ENCODE measurements at places on chromosomes 2 and 18.

DNA sequence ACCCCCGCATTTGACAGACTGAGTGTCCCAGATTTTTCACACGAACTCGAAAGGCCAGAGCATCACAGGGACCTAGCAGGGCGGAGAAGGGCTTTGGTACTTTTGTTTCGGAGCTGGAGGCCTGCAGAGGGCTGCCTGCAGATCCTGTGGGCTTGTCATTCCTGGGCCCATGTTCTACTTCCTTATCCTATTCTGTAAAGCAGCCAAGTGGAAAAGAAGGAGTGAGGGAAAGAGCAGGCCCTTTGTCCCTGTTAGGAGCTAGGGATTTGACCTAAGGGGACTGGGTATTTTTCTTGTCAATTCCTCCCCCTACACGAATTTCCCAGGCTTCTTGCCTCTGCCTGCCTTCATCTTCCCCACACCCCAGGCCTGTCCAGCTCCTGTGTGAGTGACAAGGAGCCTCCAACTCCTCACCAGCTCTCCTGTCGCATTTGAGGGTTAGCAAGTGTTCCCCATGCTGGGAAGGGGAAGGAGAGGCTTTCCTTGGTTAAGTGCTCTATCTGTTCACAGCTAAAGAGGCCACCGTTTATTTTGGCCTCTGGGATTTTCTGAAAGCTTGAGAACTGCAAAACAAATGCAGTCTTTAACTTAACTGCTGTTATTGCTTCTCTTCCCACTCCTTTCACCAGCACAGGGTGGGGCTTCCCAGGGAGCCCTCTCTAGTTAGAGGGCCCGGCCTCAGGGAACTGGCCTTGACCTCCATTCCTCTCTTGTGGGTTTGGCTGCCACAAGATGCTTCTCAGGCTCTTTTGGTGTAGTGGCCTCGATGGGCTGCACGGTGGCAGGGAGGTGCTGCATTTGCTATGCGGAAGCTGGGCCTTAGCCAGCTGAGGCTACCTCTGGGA lies 61.2 kb downstream of the SGPP2 start:
- no peak for DNase-seq

GRCh38 chr2:20930928-20931327 lies 108.0 kb upstream of the LDAH start:
- no peak for DNase-seq

DNA sequence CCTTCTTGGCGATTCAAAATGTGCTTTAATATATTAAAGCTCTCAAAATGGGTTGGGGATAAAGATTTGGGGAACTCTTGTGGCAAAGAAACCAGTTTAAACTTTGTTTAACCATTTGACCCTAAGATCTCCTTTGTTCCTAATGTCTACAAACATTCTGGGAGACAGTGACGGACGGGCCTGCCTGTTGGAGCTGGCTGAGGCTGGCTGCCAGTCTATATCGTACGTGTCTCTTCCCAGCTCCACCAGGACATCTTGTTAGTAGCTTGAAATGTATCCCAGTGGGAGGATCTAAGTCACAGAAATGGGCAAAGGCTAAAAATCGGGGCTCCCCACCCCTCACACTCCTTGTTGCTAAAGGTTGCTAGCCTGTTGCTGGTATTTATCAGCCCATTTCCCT lies 30.7 kb downstream of the ZNF532 start:
- no peak for DNase-seq

GRCh38 chr2:188675391-188676009 lies 298.7 kb upstream of the COL3A1 start:
- DNase-seq: no peak

DNA sequence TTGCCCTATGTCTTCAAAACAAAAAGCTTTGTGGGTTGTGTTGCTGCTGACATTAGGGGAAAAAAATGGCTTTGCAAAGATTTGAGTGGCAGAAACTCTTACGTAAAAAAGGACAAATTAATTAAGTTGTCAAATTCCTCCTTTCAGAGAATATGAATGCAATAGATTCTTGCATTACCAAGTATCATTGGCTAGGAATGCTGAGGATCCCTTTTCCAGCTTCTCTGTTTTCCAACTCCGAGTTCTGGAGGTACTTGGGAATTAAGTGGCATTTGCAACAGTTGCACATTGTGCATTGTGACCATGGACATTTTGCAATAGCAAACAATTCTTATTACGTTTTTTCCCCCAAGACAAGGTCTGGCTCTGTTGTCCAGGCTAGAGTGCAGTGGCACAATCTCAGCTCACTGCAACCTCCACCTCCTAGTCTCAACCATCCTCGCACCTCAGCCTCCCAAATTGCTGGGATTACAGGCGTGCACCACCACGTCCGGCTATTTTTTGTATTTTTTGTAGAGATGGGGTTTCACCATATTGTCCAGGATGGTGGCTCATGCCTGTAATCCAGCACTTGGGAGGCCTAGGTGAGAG lies 29.9 kb upstream of the PPP1CB start:
- no peak for DNase-seq

DNA sequence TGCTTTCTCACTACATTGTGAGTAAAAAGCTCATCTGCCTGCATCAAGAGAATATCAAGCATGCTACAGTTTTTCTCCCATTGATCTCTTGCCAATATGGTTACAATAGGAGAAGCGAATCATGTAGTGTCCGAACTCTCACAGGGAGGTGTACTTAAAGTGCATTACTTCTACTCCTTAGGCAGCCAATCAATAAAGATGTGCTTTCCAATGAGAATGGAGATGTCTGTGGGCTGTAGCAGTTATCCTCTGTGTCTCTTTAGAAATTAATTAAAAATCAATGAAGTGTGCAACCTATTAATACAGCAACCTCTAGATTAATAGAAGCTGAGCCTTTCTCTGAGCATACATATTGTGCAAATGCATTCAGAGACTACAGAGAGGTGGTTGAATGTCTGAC lies 883.7 kb downstream of the CPS1 start:
- DNase-seq: no peak

- no peak for DNase-seq
These were observed 1176.8 kb upstream of the GYPC start for GRCh38 chr2:125479143-125479636.

DNA sequence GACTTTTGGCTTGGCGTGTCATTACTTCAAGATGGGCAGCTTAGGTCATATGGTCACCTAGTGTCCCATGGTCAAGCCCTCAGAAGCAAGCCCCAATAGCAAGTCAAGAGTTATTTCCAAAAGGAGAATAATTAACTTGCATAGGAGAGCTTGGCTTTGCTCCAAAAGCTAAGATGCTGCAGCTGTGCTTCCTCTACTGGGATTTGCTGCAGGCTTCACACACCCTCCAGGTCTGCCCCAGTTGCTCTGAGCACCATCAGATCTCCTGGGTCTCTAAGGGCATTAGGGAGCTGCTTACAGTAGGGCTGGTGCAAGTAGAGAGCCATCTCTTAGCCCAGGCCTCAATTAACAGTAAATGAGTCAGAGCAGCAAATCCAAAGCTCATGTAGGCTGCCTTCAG lies 46.6 kb downstream of the THUMPD2 start:
- DNase-seq: peak; percentile 41

- no peak for DNase-seq
These were observed 22.2 kb upstream of the TMEM87B start for GRCh38 chr2:112032689-112033465.

GRCh38 chr2:153623020-153623419 lies 144.5 kb upstream of the RPRM start:
- DNase-seq: no peak

DNA sequence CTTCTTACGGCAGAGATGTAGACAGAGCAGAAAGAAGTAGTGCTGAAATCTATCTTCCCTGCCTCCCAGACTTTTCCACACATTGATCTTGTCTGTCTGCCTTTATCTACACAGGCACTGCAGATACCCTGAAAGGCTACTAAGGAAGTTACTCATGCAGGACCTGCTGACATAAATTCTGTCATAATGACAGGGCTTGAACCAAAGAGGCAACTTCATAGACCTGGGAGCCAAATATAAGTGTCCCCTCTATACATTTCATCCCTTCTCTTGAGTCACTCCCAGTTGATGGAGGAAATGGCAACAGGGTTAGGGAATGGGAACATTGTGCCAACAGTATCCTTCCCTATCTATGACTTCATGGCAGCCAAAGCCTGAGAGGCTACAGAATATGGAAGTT lies 157.5 kb downstream of the TNS1 start:
- no peak for DNase-seq

DNA sequence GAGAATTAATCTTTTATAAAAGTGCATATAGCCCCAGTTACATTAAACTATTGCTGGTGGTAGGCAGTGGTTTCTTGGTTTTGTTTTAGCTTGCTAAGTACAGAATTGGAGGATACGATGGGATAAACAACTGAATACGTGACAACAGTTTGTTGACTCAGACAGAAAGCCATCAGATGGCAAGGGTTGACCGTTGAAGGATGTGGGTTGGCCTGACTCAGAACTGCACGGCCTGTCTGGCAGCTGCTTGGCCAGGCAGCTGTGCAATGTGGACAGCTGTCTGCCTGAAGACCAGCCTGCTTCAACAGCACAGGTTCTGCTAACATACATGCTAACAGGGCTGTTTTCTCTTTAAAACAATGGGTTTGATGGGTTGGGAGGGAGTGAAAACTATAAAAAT lies 46.6 kb downstream of the PRKRA start:
- no peak for DNase-seq

DNA sequence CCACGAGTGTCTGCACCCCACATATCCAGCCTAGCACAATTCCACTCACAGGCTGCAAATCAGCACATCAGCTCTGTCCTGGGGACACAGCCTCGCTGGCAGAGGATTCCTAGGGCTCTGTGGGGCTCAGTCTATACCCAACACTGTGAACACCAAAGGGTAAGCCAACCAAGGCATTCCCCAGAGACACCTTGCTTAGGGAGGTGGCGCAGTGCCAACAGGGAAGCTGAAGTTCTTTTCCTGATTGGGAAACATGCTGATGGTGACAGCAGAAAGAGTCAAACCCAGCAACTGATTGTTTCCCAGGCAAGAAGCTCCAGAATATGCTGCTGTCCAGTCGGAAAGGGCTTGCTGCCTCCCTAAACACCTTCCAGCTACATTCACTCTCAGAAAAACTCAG lies 55.8 kb downstream of the TTC32 start:
- no peak for DNase-seq

DNA sequence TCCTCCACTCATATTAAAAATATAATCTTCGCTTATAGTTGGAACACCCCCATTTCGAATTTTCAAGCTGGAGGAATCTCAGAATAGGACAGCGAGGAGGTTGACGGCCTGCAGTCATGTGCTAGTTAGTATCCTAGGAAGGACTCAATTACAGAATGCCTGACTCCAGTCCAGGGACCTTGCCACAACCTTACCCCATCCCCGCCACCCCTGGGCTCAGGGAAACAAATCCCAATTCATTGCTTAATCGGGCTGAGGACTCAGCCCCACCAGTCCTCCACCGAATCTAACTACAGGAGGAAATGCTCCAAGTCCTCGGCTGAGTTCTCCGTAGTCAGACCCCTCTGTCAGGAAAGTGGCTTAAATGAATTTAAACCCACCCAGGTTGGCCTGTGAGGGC lies 31.7 kb upstream of the ZBTB7C start:
- DNase-seq: no peak

DNA sequence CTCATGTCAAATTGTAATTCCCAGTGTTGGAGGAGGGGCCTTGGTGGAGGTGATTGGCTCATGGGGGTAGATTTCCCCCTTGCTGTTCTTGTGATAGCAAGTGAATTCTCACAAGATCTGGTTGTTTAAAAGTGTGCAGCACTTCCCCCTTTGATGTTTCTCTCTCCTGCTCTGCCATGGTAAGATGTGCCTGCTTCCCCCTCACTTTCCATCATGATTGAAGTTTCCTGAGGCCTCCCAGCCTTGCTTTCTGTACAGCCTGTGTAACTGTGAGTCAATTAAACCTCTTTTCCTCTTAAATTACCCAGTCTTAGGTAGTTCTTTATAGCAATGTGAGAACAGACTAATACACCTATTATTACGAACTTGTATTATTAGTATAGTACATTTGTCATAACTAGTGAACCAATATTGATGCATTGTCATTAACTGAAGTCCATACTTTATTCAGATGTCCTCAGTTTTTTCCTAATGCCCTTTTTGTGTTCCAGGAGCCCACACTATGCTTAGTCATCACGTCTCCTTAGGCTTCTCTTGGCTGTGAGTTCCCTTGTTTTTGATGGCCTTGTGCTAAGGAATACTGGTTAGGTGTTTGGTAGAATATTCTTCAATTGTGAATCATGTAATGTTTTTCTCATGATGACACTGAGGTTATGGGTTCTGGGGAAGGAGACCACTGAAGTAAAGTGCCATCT lies 4.5 kb upstream of the MAP3K2 start:
- DNase-seq: no peak

DNA sequence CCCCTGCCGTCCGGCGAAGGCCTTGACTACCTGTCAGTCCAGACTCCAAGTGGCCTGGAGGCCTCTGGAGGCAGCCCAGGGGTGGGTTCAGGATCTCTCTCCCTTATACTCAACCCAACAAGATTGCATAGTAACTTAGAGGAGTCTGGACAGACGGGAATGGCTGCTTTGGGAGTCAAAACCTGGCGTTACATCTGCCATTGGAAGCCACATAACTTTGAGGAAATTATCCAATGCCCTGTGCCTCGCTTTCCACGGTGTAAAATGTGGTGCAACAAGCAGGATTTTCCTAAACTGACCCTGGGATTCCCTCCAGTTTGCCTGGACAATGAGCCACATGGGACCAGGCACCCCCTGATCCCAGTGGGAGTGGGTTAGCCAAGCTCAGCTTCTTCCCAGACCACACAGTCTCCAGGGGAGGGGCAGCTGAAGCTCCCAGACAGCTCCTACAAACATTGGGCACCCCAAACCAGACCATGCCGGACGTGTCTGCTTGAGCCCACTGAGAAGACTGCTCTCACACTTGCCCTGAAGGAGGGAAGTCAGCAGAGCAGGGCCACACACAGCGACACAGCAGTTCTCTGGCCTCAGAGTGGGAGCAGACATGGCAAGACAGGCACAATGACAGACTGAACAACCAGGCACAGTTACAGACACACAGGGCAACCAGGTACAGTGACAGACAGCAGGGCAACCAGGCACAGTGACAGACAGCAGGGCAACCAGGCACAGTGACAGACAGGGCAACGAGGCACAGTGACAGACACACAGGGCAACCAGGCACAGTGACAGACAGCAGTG lies 65.6 kb upstream of the RAB6C start:
- no peak for DNase-seq

- DNase-seq: no peak
These were observed 243.4 kb upstream of the ID2 start for GRCh38 chr2:8438476-8438875.

GRCh38 chr18:13831864-13832508 lies 8.0 kb downstream of the MC5R start:
- DNase-seq: no peak

- no peak for DNase-seq
These were observed 118.5 kb downstream of the CALCRL start for GRCh38 chr2:187329586-187329985.

GRCh38 chr2:96747061-96747617 lies 7.3 kb upstream of the LMAN2L start:
- no peak for DNase-seq

GRCh38 chr2:23905155-23905554 lies 21.8 kb downstream of the ATAD2B start:
- DNase-seq: no peak

- DNase-seq: no peak
These were observed 1128.4 kb downstream of the TSN start for GRCh38 chr2:122883849-122884248.
